ENCODE measurements at places on chromosomes 7 and 10.
A peak's percentile ranks its signal among the peaks of the same experiment; 100 is the strongest.

DNA sequence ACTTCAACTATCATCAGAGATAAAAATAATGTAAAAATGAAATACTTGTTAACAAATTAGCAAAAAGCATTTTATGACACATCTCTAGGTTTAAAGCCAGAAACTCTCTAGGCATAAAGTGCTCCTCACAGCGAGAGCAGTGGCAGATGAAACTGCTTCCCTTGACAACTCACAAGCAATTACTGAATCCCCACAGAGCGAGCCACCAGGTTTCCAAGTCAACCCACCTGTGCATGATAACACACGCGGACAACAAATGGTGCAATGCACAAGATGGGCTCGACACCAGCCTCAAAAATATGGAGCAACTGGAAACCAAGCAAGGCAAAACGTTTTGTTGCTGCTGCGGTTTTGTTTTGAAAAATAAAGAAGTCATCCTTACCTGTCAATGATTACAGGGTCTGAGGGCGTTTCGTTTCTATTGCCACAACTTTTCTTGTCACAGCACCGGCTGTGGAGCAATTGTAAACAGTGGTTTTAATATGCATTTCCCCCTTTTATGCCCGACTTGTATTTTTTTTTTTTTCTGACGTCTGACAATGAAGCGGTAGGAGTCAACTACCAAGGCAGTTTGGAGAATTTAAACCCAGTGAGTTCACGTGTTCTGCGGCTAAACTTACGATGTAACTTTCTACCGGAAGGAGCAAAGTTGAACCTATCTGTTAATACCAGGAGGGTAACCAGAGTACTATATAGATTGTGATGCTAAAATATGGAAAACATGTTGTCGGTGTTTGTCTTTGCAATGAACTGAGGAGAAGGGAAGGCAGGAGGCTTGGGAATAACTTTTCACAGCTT is 7.0 kb downstream of the EBF3 start:
- no peak for DNase-seq

- DNase-seq: no peak
These were observed 1.7 kb downstream of the MMP21 start for GRCh38 chr10:125773687-125774543.

- DNase-seq: peak; percentile 9
These were observed 1.4 kb downstream of the ATRNL1 start for GRCh38 chr10:115094416-115095140.

DNA sequence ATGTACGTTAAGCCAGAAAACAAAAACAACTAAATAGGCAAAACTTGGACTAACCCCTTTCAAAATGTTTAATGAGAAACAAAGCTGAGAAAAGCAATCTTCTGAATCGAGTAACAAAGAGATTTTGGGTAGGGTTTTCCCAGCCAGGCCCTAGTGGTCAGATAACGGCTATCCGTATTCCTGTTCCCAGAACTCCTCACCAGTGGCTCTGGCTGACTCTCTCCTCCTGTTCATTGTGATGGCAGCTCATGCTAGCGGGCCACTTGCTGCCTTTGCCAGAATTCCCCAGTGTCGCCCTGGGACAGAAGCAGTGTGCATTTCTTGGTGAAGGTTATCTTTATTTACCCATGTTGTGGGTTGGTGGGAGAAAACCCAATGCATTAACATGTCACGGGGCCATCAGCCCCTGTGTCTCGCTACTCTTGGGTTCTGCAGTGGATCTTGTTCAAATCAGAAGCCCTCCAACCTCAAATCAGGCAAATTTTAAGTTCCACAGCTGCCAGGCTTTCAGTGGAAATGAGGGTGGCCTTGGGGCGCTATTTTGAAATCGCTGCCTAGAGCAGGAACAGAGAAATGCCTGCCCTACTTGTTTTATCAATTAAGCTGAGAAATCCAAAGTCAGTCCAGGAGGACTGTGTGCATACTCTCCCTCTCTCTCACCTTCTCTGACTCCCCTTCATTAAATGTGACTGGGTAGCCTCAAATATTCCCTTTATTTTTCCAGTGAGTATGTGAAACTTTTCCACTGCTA is 164.5 kb upstream of the NPVF start:
- DNase-seq: no peak

DNA sequence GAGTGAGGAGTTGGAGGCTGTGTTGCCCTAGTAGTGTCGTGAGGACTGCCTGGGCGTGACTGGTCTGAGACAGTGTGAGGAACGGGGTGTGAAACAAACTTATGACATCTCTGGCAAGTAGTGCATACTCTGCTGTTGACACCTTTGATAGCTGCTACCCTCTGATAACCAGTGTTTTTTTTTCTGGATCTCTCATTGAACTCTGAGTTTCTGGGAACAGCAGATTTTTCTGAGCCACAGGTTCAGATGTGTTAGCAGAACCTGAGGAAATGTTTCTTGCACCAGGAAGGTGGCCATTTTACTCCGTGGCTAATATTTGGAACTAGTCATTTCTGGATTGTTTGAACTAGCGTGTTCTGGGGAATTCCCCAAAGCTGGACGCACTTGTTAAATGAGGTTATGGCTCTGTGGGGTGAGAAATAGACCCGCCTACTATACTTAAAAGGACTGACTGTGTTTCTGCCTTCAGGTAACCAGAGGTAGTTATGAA is 52.9 kb downstream of the AUTS2 start:
- DNase-seq: no peak

DNA sequence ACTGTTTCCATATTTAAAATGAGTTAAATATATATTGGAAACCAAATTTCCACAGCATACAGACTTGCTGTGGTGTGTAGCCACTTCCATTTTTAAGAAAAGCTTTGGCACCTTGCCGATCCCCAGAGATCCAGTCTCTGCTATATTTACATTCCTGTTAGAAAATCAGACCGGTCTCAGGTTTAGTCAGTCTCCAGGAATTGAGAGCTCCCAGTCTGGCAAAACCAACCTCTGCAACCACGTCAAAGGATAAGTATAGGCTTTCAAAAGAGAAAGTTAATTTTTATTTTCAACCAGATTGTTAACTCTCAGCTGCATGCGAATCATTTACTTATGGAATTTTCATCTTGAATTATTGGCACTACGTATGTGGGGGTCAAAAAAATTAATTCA is 28.2 kb downstream of the PUS7 start:
- no peak for DNase-seq
